Hippocampal formation (tissue), 2 donors: ENCODE measurements at places on chromosomes 3 and 15.

DNA sequence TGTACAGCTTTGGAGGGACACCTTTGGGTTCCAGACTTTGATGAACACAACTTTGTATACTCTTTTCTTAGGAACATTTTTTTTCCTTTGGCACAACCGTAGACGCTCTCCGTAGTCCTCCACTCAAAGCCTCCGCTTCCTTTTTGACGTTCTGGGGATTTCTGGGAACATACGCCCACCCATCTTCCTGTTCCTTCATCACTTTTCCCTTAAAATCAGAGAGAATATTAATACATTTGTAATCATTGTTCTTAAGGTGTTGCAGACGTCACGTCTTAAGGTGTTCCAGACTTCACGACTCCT, 405 bp upstream of the SPG21 start:
- DNase-seq = no peak

DNA sequence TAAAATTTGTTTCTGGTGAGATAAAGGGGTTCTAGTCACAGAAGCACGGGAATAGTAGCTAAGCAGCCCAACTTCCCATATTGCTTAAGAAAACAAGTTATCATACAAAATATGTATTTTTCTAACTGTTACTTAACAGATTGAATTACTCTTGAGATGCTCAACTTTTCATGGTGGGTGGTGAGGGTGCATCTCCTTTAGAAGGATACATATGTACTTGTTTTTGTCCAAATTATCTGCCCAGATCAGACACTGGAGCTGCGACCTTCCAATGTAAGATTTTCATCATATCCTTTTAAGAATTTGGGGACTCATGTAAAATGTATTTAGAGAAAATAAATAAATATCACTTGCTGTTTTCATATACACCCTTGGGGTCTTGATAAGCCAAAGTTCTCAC, 252.2 kb upstream of the SOX2 start:
- DNase-seq = no peak

DNA sequence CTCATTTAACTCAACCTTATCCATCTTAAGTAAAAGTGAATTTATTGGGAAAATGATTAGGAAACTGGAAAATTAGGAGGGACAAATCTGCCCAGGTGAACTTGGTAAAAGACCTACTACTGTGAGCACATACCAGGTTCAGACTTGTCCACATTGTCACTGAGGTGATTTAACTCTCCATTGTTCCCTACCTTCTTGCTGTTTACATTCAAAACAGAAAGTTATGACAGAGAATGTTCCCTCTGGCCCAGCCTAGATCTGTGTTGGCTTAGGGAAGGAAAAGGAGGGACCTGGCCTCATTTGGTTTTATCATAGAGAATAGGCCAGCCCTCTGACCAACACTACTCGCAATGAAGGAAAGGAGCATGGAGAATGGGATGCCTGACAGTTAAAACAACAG, 117.6 kb downstream of the SATB1 start:
- DNase-seq = no peak

DNA sequence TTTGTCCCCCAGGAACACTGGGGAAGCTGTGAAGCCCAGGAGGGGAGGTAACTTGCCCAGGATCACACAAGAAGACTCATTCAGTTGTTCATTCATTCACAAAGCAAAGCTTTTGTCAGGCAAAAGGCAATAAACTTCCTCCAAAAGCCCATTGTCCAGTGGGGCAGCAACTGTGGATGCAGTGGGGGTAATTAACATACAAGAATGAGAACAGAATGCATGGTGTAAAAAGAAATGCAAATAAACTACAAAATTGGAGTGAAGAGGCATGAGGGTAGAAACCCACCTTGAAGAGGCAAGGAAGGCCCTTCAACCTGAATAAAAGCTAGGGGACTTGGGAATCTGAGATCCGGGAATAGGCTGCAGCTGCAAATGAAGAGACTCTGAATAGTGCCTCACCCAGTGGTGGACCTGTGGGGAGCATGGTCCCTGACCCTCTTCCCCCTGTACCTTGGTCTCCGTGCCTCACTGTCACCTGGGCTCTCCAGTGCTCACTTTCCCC, 363.6 kb downstream of the CLSTN2 start:
- DNase-seq = no peak
